ENCODE measurements at places on chromosomes 6 and 20.

GRCh38 chr6:144621332-144621731 lies 336.2 kb downstream of the UTRN start:
- no peak for DNase-seq

GRCh38 chr6:78436335-78436734 lies 431.0 kb upstream of the IRAK1BP1 start:
- DNase-seq: no peak

- no peak for DNase-seq
These were observed 47.0 kb downstream of the SLC22A23 start for GRCh38 chr6:3409699-3410384.

DNA sequence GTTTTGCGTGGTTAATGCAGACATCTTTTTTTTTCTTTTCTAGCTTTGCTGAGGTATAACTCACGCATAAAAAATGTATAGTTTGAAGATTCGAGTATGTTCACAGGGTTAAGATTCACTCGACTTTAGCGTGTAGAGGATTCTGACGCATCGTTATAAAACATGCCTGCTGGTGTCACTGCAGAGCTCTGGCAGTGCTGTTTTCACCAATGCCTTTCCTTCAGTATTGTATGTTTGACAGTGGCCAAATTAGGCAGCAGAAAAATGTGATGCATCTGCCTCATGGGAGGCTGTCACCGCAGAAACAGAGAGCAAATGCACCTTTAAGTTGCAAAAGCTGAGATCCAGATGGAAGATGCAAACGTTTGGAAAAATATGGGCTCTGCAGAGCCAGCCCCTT lies 18.0 kb upstream of the SIRPB2 start:
- DNase-seq: no peak

DNA sequence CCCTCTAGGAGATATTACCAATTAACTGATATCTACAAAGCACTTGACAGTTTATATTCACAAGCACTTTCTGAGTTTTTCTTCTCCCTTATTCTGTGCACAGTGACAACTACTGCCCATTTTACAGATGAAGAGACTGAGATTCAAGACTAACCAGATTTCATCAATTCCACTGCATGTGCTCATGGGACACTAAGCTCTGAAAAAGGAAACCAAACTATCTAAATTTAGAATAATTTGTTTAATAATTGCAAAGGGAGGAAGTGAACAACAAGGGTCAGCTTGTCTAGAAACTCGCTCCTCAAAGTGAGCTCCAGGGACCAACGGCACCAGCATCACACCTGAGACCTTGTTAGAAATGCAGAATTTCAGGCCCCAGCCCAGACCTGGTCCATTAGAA lies 50.8 kb upstream of the MYLIP start:
- DNase-seq: no peak

- DNase-seq: no peak
These were observed 14.5 kb downstream of the NOL4L start for GRCh38 chr20:32570401-32571190.

GRCh38 chr6:108585921-108586536 lies 25.3 kb downstream of the FOXO3 start:
- DNase-seq: no peak

- DNase-seq: no peak
These were observed 279.2 kb downstream of the PTPRK start for GRCh38 chr6:128241216-128241615.

GRCh38 chr6:12354499-12354898 lies 64.3 kb downstream of the EDN1 start:
- no peak for DNase-seq

- no peak for DNase-seq
These were observed 54.3 kb downstream of the TAF4 start for GRCh38 chr20:62011403-62011790.

GRCh38 chr20:57688864-57689263 lies 21.0 kb downstream of the PMEPA1 start:
- DNase-seq: no peak

DNA sequence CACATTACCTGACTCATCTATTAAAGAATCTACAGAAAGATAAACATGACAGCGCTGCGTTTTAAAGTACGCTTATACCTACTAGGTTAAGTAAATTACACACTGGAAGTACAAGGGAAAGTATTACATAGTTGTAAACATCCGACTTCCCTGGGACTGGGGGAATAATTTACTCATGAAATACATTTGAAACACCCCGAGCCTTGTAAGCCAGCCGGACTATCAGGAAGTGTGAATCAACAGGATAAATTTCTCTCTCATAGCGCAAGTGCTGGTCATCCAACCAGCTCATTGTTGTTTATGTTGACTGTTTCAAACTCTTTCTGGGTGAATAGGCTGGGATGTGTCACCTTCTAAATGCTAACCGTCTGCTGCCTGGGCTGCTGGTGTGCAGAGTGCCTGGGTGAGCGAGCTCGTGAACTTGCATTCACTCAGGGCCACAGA lies 4.9 kb downstream of the BMP6 start:
- DNase-seq: no peak

GRCh38 chr6:139407718-139408222 lies 33.3 kb upstream of the CITED2 start:
- no peak for DNase-seq

DNA sequence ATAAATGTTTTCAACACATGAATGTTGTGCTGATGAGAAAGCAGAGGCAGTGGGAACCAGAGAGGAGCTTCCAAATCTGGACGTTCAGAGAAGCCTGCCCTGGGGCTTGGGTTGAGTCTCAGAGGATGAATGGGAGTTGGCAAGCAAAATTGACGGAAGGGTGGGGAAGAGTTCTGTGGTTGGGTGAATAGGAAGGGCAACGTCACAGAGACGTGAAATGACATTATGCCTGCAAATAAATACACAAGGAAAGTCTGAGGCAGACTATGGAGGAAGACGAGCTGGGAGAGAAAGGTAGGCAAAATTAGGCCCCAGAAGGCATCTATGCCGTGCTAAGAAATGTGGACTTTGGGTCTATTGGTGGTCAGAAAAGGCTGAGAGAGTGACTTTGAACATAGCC lies 25.2 kb upstream of the SGK1 start:
- DNase-seq: no peak

DNA sequence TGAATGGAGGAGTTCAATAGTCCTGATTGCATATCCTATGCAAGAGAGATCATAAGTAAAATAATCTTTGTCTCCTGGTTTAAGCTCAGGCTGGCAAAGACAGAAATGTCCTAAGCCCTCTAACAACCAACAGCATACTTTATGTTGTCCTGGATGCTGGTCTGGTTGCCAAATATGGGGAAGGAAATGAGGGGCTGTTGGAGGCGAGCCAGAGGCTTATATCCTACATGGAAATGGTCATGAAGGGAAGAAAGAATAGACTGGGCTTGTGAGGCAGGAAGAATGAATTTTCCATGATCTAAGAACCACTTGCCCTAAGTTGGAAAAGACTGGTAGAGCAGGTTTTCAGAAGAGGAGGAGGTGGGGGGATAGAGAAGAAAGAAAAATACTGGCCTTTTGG lies 237.1 kb downstream of the SMOC2 start:
- no peak for DNase-seq

- DNase-seq: no peak
These were observed 479.7 kb upstream of the MARCKS start for GRCh38 chr6:113377362-113377942.

GRCh38 chr6:170292407-170293158 lies 1.7 kb upstream of the DLL1 start:
- no peak for DNase-seq

- no peak for DNase-seq
These were observed 86.2 kb upstream of the F13A1 start for GRCh38 chr6:6406715-6407070.

DNA sequence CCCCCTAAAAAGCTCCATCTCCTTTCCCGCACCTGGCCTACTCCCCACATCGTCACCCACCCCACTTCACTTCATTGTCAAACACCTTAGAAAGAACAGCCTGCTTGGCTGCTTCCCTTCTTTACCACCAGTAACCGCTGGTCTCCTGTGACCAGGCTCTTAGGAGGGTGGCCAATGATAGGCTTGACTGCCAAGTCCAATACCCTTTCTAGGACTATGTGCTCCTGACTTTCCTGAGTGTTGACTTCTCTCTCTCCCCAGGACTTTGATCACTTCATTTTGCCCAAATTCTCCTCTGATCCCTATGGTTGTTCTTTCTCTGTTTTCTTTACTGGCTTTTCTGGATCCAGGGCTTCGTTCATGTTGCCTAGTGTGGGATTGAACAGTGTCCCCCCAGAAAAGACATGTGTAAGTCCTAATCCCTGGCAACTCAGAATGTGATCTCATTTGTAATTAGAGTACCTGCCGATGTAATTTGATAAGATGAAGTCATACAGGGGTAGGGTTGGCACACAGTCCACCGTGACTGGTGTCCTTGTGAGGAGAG lies 254.0 kb downstream of the GMDS start:
- DNase-seq: no peak

DNA sequence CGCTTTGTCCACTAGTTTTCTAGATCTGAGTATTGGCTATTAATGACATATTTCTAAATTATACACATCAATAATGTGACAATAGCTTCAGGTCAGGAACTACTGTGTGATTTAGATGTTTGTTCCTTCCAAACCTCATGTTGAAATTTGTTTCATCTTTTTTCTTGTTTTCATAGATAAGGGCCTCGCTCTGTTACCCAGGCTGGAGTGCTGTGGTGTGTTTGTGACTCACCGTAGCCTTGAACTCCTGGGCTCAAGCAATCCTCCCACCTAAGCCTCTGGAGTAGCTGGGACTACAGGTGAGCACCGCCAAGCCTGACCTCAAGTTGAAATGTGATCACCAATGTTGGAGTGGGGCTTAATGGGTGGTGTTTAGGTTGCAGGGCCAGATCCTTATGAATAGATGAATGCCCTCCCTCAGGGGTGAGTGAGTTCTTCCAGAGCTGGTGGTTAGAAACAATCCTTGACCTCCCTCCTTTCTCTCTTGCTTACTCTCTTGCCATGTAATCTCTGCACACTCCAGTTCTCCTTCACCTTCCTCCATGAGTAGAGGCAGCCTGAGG lies 5.9 kb upstream of the NQO2 start:
- DNase-seq: no peak

DNA sequence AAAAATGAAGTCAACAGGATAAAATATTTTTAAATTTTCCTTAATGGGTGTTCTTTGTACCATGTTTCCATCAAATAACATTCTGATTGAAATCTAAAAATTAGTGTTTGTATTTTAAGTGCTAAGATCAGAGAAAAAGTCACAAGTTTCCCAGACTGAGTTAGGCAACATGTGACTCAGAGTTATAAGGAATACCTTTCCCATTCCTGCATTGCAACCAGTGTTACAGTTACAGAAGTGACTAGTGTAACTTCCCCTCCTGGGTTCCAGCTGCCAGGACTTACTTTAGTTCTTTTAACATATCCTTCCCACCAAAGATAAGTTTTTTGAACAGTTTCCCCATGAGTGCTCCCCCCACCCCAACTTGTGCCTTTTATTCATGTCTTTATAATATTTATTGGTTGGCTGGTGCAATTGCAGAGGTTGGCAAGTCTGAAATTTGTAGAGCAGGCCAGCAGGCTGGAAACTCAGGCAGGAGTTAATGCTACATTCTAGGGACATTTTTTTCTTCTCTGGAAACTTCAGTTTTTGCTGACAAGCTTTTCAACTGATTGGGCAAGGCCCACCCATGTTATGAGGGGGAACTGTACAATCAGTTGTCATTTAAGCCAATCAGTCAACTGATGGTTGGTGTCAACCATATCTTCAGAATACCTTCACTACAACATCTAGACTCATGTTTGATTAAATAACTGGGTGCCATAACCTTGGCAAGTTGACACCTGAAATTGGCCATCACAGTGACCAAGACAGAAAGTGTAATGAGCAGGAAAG lies 22.9 kb upstream of the ESR1 start:
- no peak for DNase-seq

DNA sequence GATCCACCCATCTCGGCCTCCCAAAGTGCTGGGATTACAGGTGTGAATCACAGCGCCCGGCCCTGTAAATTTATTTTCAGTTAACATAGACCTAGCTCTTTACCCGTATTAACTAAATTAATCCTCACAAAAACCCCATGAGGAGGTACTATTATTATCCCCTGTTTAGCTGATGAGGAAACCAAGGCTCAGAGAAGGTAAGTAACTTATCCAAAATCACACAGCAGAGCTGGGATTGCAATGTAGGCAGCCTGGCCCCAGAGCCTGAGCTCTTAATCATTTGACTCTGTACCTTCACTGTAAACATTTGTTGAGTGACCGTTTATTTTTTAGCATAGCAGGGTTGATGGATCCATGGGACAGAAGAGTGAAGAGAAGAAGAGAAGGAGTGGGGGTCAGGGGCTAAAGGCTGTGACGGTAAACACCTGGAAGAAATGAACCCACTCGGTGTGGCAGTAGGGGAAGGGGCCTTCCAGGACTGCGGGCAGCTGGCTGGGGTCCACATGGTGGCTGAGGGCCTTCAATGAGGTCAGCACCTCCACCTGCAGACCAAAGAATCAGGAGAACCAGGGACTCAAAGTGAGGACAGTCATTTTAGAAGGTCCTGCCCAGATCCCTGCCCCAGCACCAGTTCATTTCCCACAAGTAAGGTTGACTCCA lies 35.2 kb downstream of the KIAA1755 start:
- DNase-seq: no peak

- no peak for DNase-seq
These were observed 26.5 kb downstream of the FAM229B start for GRCh38 chr6:112113918-112114317.

DNA sequence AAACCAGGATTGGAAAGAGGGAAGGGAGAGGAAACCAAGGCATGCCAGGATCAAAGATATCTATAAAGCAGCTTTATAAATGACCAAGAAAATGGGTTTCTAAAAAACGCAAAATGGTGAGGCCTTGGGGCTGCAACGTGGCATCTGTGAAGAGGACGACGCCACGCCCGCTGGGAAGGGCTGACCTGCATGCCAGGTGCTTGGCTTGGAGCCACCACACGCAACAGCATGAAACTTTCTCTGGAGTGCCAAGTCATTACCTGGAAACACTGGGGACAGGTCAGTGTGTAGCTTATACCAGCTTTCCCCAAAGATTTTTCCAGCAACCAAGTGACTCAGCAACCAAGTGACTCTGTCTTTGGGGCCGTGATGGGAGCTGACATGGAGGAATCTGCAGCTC lies 82.5 kb downstream of the POPDC3 start:
- no peak for DNase-seq

DNA sequence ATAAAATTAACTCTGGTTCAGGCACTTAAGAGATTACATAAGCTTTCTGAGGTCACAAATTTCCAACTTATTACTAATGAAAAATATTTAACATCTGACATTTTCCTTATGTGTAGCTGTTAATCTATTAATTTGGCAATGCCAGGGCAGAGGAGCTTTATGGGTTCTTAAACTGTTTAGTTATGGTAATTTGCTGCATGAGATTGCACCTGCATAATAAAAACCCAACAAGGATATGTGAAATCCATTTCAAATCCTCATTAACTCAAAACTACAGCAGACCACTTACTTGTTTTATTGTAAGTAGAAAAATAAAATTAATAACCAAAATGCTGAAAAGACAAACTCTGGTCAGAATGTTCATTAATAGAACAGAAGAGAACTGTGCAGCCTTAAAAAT lies 98.1 kb downstream of the PREP start:
- DNase-seq: no peak

All from stimulated activated CD4-positive, alpha-beta T cell treated with anti-CD3 and anti-CD28 coated beads, TNF-alpha, amount 100 ng/mL, for 24 hours (primary cell).